ENCODE measurements at places on chromosomes 3 and 15.

DNA sequence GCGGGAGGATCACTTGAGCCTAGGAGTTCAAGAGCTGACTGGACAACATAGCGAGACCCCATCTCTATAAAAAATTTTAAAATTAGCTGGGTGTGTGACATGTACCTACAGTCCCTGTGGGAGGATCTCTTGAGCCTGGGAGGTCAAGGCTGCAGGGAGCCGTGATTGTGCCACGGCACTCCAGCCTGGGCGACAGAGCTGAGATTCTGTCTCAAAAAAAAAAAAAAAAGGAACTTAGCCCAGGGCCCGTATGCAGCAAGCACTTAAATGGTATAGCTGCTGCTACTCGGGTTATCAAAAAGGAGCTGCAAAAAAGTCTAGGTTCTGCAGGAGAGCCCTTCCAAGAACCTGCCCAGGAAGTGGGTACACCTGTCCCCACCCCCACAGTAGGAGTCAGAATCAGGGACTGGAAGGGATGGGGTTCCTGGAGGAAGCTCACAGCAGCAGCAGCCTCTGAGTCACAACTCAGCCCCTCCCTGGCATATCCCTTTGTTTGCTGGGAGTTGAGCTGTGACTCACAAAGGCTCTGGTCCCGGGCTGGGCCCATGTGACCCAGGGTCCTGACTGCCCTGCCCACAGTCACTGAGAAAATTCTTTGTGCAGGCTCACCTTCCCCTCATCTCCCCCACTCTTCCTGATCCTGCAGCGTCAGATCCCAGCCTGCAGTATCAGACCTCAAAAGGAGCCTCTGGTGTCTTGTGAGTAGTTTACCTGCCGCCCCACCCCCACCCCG lies at the start of gene SPATA12:
Gene SPATA12, plus strand, starts transcription at position 576 of the 733 bp plus-strand sequence. CDS start 13,031 bp downstream, outside the sequence.
- peak; percentile 10 for DNase-seq

- DNase-seq = no peak
Measured at GRCh38 chr15:56017511-56017910, 24.1 kb upstream of the NEDD4 start.

- no peak for DNase-seq
Measured at GRCh38 chr15:67109141-67110034, 44.0 kb downstream of the SMAD3 start.

DNA sequence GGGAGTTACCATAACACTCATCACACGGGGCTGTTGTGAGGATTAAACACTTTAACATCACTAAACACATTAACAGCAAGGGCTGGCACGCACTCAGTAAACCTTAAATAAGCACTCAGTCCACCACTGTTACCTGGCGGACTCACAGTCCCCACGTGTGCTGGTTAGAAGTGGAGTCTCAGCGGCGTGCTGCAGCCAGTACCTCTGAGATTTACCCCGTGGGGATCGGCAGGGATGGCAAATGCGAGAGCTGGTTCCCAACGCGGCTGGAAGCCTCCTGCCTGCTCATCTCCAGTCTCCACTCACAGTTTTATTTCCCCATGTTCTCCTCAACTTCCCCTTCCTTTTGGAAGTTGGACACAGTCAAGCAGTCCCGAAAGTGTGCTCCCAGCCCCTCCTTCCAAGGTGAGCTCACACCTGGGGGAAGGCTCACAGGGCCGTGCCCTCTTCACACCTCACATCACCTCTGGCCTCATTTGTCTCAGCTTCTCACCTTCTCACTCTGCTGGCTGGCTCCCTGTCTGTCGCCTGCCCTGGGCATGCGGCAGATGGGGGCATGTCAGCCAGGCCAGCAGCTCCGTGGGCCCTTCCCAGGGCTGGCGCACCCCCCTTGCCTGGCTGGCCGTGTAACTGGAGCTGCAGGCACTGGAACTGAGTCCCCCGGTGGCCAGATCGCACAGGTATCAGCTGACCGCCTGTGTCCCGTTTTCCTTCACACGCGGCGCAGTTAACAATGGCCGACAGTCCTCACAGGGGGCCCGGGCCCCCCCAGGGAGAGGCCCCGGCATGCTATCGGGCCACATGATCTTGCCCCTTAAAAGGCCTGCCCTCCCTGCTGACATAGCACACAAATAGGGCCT lies 87.1 kb downstream of the WNT7A start:
- no peak for DNase-seq

- peak; percentile 25 for DNase-seq
Measured at GRCh38 chr15:31871166-31871886, 159.0 kb upstream of the CHRNA7 start.

DNA sequence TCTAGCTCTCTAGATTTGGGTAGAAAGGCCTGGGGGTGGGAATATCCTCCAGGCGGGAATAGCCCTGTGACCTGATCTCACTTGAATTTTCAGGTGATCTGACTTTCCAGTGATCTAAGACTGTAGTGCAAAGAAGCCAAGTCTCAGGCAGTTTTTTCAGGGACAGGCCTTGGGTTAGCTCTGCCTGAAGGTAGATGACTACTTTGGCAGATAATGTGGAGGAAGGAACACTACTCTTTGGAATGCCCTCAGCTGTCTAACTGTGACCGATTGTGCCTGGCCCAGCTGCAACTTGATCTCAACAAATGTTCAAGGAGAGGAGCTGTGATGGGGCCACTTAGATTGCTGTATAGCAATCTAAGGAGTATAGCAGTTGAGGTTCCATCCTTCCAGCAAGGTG lies 193.7 kb downstream of the TCF12 start:
- DNase-seq = no peak
